ENCODE measurements at places on chromosomes 3 and 15.

DNA sequence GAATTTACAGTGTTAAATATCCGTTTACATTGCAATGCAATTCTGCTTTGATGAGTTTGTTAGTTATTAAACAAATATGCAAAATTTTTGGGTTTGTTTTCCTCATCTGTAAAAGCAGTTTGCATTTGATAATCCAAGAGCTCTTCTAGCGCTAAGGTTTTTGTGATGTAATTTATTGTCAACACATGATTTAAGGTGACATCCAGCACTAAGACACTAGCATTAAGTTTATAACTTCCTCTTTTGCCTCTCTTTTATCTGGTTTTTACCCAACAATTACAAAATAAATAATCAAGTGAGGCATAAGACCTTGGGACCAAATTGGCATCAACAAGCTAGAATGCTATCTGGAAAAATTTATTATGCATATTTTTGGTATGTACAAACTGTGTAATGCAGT lies 969 bp upstream of the DNAJC19 start:
- H3K36me3 ChIP-seq, result peaks cover 10% of the 10 kb centered on the region
- H3K27ac ChIP-seq, result no peak overlapping the region
- peaks cover 13% of the 10 kb centered on the region for H3K27me3 ChIP-seq
- peak overlapping the region; percentile 97 for H3K4me3 ChIP-seq

DNA sequence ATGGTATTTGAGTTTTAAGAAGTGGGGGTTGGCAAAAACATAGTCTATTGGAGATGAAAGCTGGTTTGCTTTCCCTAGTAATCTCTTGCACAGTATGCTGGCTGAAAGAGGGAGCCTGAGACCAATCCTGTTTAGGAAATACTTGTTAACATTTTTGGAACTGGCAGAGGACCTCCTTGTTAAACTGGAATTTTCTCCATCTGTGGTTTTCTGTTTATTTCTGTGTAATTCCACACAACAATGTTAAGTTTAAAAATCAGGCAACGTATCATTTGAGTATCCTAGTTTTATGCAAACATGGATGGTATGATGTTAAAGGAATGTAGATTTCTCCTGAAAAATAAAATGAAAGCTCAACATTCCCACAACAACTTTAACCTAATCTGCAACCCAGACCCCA lies 536.0 kb upstream of the TBL1XR1 start:
- no peak overlapping the region for H3K4me3 ChIP-seq
- peaks cover 4% of the 10 kb centered on the region for H3K4me1 ChIP-seq
- no peaks in the 10 kb centered on the region for H3K27me3 ChIP-seq
- no peak for DNase-seq
- H3K36me3 ChIP-seq, result no peaks in the 10 kb centered on the region

DNA sequence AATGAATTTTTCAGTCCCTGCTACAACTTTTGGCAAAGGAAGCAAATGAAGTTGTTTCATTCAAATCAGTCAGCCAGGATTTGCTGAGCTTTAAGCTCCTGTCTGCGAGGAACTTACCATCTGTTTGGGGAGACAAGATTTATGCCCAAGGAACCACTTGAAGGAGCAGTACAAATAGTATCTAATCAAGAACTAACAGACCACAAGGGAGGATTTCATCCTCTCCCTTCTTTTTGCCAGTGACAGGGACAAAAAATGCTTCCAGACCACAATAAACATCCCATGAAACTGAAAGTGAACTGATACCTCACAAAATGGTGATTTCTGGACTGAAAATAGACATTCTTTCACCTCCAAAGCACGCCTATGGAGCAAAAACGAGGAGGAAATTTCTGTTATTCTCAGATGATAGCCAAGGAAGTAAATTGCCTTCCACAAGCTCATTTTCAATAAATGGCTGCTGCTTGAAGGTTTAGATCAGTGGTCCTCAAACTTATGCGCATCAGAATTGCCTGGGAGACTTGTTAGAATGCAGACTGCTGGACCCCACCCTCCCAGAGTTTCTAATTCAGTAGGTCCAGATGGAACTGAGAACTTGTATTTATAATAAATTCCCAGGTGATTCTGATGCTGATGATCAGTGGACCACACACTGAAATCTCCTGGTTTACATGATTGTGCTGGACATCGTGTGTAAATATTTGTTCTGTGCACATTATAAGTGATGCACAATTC lies 202.4 kb upstream of the GADL1 start:
- no peaks in the 10 kb centered on the region for H3K27me3 ChIP-seq
- H3K4me3 ChIP-seq, result no peak overlapping the region
- DNase-seq, result no peak

GRCh38 chr3:9897408-9898372 lies 5.0 kb upstream of the IL17RE start:
- H3K27ac ChIP-seq, result no peak overlapping the region
- H3K27me3 ChIP-seq, result no peaks in the 10 kb centered on the region
- H3K4me3 ChIP-seq, result no peak overlapping the region
- DNase-seq, result no peak
- H3K36me3 ChIP-seq, result peaks cover 29% of the 10 kb centered on the region

DNA sequence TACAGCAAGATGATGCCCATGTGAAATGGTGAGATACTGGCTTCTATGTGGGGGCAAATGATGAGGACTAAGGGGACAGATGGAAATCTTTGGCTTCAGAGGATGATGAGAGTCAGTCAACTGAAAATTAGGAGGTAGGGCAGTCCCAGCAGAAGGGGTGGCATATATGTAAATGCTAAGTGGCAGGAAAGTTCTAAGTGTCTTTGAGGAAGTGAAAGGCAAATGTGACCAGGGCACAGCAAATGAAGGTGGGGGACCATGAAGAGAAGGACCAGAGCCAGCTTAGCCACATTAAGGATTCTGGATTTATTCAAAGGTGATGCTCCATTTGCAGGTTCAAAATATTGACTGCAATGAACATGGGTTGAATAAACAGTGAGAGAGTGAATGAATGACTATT lies 29.2 kb upstream of the LIMD1 start:
- H3K4me3 ChIP-seq, result peak overlapping the region; percentile 58
- peaks cover 44% of the 10 kb centered on the region for H3K4me1 ChIP-seq
- peaks cover 7% of the 10 kb centered on the region for H3K36me3 ChIP-seq

DNA sequence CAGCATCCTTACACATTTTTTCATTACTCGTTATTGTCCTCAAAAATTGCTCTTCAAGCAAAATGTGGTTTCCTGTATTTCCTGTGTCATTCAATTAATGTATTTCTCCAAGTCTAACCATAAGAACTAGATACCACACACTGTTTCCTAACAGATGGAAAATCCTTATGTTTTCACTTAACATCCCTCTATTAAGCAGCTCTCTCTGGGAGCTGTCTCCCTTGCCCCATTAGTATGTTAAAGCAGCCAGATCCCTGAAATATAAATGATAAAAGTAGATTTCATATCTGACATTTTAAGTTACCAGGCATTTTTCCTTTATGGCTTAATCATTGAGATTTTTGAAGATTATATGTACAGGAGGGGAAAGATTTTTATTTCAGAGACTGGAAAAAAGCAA lies 15.9 kb downstream of the PFN2 start:
- H3K27me3 ChIP-seq, result no peaks in the 10 kb centered on the region
- peaks cover 15% of the 10 kb centered on the region for H3K36me3 ChIP-seq
- no peak overlapping the region for H3K27ac ChIP-seq
- no peak for DNase-seq

GRCh38 chr3:169657351-169658124 lies 6.0 kb downstream of the MECOM start:
- peaks cover 78% of the 10 kb centered on the region for H3K27me3 ChIP-seq
- DNase-seq, result no peak
- no peak overlapping the region for H3K27ac ChIP-seq

DNA sequence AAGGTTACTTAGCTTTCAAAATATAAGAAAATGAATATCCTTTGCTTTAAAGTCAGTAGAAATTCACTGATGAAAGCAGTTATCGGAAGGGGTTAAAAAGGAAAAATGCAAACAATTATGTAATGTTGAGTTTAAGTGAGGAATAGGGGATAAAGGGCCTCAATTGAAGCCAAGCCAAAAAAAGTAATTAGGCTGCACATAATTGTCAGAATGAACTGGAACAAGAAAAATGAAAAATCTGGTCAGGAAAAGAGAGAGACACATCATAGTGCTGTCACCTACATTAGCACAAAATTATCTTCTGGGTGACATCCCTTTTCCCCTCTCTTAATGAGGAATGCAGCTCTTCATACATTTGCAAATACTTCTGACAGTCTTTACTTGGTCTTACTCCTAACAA lies 48.8 kb upstream of the PIK3R4 start:
- no peaks in the 10 kb centered on the region for H3K36me3 ChIP-seq
- DNase-seq, result no peak
- no peak overlapping the region for H3K27ac ChIP-seq
- H3K4me1 ChIP-seq, result no peaks in the 10 kb centered on the region

Measured in stimulated activated naive B cell treated with anti-CD40 and anti-IgM and Interleukin-4, amounts not matched to agents 10 μg/mL and 1 μg/mL and 100 μg/mL, for 72 hours (primary cell).